ENCODE measurements at places on chromosomes 5 and 9. TPM values are rescaled to one million over a fixed set of nuclear protein-coding genes. Genes with fewer than 3 reads are reported as not detected.

DNA sequence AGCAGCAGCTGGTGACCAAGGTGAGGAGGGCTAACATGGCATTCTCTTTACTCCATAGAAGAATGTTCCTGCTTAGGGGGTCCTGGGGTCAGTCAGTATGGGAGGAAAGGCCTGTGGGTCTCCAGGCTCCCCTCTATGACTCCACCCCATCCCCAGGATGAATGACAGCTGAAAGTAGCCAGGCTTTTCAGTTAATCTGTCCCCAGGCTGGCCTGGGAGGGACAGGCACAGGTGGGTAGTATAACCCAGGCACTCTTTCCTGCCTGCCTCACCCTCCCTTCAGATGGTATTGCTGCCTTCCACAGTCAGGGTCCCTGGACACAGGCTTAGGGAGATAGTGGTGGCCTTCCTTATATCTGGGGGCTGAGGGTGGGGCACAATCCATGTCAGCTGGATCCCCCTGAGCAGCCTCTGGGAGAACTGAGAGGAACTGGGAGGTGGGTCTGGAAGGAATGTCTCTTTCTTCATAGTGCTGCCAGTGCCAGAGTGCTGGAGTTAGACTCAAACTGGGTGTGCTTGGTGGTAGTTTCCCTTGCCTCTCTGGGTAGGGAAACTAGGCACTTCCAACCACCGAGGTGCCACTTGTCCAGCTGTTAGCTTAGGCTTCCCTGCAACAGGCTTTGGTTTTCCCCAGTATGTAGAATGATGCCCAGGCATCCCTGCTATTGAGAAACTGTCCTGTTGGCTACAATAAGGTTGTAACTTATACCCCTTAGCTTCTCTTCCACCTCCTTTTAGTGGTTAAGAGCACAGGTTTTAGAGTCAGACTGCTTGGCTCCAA lies 27.8 kb downstream of the LARP1 start:
- H3K4me1 ChIP-seq = peaks cover 6% of the 10 kb centered on the region
- H3K27me3 ChIP-seq = no peaks in the 10 kb centered on the region
- DNase-seq = no peak
- no peak overlapping the region for H3K27ac ChIP-seq

The IGIP gene
- total RNA-seq = 9.6 TPM

The FAM153A gene
- not detected for total RNA-seq

DNA sequence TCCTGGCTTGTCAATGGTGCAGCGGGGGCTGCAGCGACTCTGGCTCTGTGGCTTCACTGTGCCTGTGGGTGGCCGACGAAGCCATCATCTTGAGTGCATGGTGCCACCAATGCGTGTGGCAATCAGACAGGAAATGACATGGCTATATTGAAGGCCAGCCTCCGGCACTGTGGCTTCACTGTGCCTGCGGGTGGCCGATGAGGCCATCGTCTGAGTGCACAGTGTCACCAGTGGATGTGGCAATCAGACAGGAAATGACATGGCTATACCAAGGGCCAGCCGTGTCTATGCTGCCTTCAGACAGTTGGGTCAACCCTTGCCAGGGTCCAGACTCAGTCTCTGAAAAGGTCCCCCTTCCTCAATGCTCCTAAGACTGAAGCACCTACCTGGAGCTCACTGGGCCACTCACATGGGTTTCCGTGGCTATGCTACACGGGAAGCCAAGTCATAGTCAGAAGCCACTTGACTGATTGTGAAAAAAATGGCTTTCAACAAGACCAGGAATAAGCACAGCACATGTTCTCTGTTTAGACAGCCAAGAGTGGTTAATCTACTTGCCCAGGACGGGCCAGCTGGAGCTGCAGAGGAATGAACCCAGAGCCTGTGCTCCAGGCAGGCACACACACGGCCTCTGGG lies 67.5 kb upstream of the S1PR3 start:
- H3K4me1 ChIP-seq = peaks cover 13% of the 10 kb centered on the region
- H3K4me3 ChIP-seq = no peak overlapping the region
- no peaks in the 10 kb centered on the region for H3K27me3 ChIP-seq
- no peaks in the 10 kb centered on the region for H3K36me3 ChIP-seq

GRCh38 chr5:53969176-53969730 lies 341.1 kb downstream of the ARL15 start:
- no peaks in the 10 kb centered on the region for H3K27me3 ChIP-seq
- H3K27ac ChIP-seq = no peak overlapping the region
- peaks cover 6% of the 10 kb centered on the region for H3K4me1 ChIP-seq
- no peaks in the 10 kb centered on the region for H3K36me3 ChIP-seq

DNA sequence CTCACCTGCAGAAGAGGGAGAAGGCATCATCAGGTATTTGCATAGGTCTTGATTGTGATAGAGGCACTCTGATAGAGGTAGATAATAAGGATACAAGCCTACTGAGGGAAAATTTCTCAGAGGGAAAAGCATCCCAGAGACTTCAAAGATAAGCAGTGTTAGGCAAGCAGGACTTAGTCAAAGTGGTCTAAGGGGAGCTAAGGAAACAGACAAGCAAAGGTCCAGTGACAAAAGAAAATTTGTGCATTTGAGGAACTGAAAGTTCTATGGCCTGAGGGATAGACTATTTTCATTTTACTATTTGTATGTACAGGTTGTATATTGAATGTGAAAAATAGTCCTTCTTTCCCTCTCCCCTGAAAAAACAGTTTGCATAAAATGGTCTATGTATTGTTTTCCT lies 27.4 kb downstream of the OXCT1 start:
- DNase-seq = no peak
- peaks cover 11% of the 10 kb centered on the region for H3K36me3 ChIP-seq
- H3K27ac ChIP-seq = no peak overlapping the region
- no peaks in the 10 kb centered on the region for H3K4me1 ChIP-seq

The LCNL1 gene
- 2.5 TPM for total RNA-seq

- no peak overlapping the region for H3K4me3 ChIP-seq
- peaks cover 6% of the 10 kb centered on the region for H3K4me1 ChIP-seq
- no peaks in the 10 kb centered on the region for H3K36me3 ChIP-seq
These were observed 1.2 kb upstream of the C5orf63 start for GRCh38 chr5:127074466-127074865.

DNA sequence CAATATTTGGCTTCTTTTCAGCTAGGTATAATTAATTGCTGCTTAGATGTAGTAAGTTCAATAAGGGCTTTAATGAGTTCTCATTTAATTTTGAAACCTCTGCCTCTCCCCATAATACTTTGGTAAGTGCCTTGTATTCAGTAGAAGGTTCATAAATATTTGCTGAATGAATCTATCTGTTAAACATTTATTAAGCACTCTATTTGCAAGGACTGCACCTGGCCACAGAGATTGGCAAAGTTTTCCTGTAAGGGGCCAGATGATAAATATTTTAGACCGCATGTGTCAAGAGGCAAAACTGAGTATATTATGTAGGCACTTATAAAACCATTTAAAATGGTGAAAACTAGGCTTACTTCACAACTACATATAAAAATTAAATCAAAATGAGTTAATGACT lies 19.0 kb upstream of the GNA14 start:
- H3K36me3 ChIP-seq = no peaks in the 10 kb centered on the region
- H3K27ac ChIP-seq = no peak overlapping the region
- H3K4me3 ChIP-seq = no peak overlapping the region
- H3K27me3 ChIP-seq = no peaks in the 10 kb centered on the region

GRCh38 chr5:145803112-145804004 lies 31.8 kb downstream of the PRELID2 start:
- no peaks in the 10 kb centered on the region for H3K36me3 ChIP-seq
- no peaks in the 10 kb centered on the region for H3K27me3 ChIP-seq
- H3K27ac ChIP-seq = no peak overlapping the region
- H3K4me1 ChIP-seq = no peaks in the 10 kb centered on the region
- DNase-seq = peak; percentile 35

DNA sequence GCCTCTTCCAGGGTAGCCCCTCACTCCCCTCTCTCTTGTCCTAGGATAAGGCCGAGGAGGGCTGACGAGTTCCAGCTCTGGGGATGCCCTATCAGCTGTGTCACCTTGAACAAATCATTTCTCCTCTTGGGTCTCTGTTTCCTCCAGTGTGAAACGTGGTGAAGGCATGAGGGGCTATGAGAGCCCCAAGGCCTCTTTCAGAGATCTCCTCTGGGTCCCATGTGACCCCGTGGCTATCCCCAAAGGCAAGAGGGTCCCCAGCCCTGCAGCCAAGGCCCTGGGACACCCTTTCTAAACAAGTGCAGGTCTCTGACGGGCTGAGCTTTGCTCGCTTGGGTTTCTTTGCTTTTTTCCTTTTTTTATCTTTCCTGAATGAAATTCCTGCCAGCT lies 25.5 kb upstream of the SPTLC1 start:
- H3K4me1 ChIP-seq = no peaks in the 10 kb centered on the region
- H3K27me3 ChIP-seq = peaks cover 2% of the 10 kb centered on the region
- no peaks in the 10 kb centered on the region for H3K36me3 ChIP-seq
- DNase-seq = no peak
- H3K27ac ChIP-seq = no peak overlapping the region

The LCN10 gene
- 4.7 TPM for total RNA-seq

The NIPSNAP3A gene
- 20.1 TPM for total RNA-seq

DNA sequence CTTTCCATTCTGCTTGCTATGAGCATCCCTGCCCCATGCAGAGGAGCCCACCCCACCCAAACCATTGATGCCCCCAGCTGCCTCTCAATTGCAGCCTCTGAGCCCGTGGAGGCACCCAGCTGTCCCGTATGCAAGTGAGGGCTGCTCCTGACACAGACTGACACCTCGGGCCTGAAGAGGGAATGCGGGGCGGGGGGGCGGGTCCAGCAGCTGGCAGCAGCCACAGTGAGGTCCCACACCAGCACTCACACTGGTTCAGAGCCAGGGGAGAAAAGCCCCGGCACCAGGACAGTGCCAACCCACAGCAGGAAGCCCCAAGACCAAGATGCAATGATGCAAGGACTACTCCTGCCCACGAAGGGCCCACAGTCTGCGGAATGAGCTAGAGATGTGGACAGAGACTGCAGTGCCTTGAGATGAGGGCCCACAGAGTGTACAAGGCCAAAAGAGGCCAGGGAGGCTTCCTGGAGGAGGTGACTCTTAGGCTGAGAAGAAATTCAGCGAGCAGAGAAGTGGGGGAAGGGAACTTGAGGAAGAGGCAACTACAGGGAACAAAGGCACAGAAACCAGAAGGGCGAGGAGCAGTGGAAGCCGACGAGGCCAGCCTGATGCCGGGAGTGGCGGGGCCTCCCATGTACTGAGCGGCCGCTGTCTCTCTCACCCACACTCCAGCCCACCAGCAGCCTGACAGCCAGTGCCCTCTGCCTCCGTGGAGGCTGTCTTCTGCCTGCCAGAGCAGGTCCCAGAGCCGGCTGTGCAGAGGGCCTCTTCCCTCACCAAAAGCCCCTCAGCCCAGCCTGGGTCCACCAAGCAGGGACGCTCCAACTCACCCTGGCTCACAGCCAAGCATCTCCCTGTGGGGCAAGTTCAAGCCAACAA lies 9.2 kb downstream of the EEIG1 start:
- H3K4me1 ChIP-seq = peaks cover 39% of the 10 kb centered on the region
- no peaks in the 10 kb centered on the region for H3K36me3 ChIP-seq
- H3K4me3 ChIP-seq = no peak overlapping the region
- no peaks in the 10 kb centered on the region for H3K27me3 ChIP-seq

GRCh38 chr5:32331217-32331934 lies 18.6 kb upstream of the MTMR12 start:
- DNase-seq = peak; percentile 68
- no peaks in the 10 kb centered on the region for H3K27me3 ChIP-seq
- no peaks in the 10 kb centered on the region for H3K4me1 ChIP-seq
- no peaks in the 10 kb centered on the region for H3K36me3 ChIP-seq
- no peak overlapping the region for H3K4me3 ChIP-seq
- no peak overlapping the region for H3K27ac ChIP-seq

The OR1J2 gene
- not detected for total RNA-seq

The CPLANE1 gene
- 21.6 TPM for total RNA-seq

DNA sequence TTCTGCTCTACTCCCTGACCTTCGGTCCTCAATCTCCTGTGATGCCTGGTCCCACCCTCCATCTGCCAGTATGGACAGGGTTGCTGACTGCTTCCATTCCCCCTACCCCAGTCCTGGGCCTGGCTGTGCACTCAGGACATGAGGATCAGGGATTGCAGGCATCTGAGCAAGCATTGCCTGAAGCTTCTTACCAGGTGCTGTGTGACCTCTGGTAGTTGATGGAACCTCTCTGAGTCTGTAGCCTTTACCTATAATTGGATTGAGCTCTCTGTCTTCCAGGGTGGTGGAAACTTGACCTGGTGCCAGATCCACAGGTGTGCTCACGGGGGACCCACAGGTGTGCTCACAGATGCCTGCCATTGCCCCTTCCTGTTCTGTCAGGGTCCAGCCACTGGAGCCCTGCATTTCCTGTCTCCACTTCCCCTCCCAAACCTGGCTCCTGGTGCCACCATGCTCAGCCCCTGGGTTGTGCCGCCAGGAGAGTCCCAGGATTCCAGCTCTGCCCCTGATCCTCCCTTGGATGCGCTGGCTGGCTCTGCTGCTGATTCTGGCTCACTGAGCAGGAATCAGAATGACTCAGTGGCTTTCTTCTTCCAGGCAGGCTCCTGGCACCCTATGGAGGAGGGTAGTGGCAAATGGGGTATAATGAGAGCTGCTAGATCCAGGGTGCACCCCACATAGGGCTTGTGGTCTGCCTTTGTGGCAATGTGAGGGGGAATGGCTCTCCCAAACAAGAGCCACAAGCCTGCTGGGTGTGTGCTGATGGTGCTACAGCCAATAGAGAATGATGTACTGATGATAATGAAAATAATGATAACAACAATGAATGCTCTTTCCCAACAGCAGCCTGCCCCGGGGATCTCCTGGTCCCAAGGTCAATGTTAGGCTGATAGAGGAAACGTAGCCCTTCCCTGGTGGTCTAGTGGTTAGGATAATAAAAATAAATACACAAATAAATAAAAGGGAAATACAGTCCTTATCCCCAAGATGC lies 35.2 kb upstream of the PSD2 start:
- H3K4me3 ChIP-seq = no peak overlapping the region
- H3K27ac ChIP-seq = no peak overlapping the region
- H3K4me1 ChIP-seq = no peaks in the 10 kb centered on the region
- no peaks in the 10 kb centered on the region for H3K27me3 ChIP-seq
- no peak for DNase-seq

GRCh38 chr9:108755979-108756378 lies 99.8 kb downstream of the ACTL7B start:
- no peaks in the 10 kb centered on the region for H3K4me1 ChIP-seq
- no peaks in the 10 kb centered on the region for H3K27me3 ChIP-seq
- no peak overlapping the region for H3K4me3 ChIP-seq
- no peak for DNase-seq
- no peak overlapping the region for H3K27ac ChIP-seq

GRCh38 chr5:116375926-116376325 lies 198.7 kb downstream of the SEMA6A start:
- H3K27me3 ChIP-seq = no peaks in the 10 kb centered on the region
- H3K27ac ChIP-seq = no peak overlapping the region
- no peak for DNase-seq
- H3K4me1 ChIP-seq = no peaks in the 10 kb centered on the region

DNA sequence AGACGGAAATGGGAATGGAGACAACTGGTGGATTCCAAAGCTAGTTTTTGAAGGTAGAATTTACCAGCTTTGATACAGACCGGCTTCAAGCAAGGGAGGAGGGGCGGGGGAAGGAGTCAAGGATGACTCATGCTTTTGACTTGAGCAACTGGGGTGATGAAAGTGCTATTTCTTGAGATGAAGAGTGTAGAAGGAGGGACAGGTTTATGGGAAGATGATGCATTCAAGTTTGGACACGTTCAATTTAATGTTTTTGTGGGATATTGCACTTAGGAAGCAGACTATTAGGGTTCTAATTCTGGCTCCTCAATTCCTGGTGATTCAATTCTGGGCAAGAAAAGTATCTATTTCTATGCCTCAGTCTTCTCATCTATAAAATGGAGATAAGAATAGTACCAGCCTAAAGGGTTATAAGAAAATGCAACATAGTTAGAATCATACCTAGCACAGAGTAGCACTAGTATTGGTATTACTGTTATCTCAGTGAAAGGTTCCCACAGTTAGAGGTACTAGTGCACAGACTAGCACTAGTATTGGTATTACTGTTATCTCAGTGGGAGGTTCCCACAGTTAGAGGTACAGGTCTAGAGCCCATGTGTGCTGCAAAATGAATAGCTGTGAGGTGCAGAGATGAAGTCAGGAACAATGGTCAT lies 4.6 kb downstream of the NIPAL4 start:
- peaks cover 24% of the 10 kb centered on the region for H3K27me3 ChIP-seq
- H3K4me1 ChIP-seq = peaks cover 7% of the 10 kb centered on the region
- no peak overlapping the region for H3K4me3 ChIP-seq
